ENCODE measurements at places on chromosomes 7 and 10.
A peak's percentile ranks its signal among the peaks of the same experiment; 100 is the strongest.

GRCh38 chr10:71264345-71265200, 52.2 kb downstream of the UNC5B start:
- no peak for DNase-seq

- DNase-seq, result no peak
These were observed 188.9 kb downstream of the LRMDA start for GRCh38 chr10:75620356-75620755.

GRCh38 chr7:30196408-30196807, 61.6 kb downstream of the MTURN start:
- no peak for DNase-seq

- no peak for DNase-seq
These were observed 164.1 kb downstream of the LSM5 start for GRCh38 chr7:32326078-32326477.

GRCh38 chr10:18649364-18649959, 1.9 kb downstream of the NSUN6 start:
- no peak for DNase-seq

DNA sequence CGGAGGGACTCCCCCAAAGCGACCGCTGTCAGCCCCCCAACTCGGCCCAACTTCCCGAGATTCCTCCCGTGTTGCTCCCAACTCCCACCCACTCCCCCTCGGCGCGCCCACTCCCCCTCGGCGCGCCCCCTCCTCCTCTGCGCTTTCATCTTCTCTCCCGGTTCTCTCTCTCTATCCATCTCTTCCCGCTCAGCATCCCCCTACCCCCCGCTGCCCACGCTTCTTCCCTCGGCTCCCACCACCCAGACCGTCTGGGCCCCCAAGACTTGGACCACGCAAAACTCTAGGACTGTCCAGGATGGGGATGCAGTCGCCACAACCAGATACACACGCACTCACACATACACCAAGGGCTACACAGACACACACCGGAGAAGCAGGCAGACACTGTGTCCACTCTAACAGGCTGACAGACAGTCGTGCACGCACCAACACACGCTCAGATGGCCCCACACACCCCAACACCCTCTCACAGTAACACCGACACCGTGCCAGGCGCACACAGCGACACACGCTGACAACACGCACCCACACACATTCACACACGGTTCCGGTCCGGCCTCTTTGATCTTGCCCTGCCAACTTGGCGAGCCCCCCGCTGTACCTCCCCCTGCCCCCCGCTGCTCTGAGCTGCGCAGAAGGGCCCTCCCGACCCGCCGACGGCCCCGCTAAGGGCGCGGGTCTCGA, 1.1 kb downstream of the GRID1 start:
- no peak for DNase-seq

DNA sequence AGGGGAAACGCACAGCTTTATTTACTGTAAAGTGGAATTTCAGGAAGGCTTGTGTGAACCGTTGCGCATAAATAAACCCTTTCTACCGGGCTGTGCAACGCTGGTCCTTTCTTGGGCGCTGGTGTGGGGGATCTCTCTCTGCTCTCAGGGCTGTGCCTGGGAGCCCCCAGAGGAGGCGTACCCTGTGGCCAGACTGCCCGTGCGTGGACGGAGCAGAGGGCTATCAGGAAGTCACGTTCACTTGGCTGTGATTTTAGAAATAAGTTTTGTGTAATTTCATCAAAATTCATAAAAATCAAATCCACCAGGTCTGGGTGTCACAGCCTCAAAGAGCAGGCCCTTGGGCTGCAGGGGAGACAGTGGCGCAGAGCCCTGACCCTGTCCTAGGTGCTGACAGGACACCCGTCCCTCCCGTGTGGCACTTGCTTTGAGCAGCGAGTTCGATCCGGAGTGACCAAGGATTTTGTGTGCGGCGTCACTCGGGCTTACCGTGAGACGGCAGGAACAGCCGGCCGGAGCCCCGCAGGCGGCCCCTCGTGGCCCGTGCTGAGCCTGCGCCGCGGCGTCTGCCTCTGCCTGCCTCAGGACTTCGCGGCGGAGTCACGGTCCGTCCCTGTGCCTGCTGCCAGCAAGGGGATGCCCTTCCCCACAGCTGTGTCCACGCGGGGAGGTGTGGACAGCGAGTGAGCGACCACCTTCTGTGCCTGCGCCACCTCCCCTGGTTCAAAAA, 20.2 kb downstream of the GET4 start:
- no peak for DNase-seq

GRCh38 chr10:111151595-111152307, 74.9 kb downstream of the ADRA2A start:
- no peak for DNase-seq

GRCh38 chr10:15879663-15880062, 19.4 kb upstream of the MINDY3 start:
- no peak for DNase-seq

DNA sequence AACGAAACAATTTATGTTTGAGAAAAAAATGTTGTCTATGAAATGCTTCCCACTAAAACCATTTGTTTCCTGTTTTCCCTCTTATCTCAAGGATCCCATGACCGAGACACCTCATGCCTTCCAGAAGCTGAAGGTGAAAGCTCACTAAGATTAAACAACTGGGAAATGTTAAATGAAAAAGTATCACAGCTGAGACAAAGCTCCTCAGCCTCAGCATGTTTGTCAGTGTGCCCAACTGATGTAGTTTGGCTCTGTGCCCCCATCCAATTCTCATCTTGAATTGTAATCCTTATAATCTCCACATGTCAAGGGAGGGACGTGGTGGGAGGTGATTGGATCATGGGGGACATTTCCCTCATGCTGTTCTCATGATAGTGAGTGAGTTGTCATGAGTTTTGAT, 327.3 kb downstream of the HTR7 start:
- no peak for DNase-seq

DNA sequence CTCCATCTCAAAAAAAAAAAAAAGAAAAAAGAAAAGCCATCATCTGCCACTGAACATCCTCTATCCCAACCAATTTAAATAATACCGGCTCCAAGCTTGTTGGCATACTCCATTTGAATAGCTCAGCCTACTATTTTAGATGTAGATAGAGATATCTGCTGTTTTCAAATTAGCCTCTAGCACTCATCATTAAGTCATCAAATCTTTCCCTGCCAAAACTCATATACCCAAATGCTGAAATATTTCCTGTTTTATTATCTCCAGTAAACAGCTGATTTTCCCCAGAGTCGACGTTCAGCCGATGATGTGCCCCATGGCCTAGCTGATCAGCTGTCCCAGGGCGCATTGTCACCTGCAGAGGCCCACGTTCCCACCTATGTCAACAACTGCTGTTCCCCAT, 34.5 kb upstream of the FRMD4A start:
- no peak for DNase-seq

- no peak for DNase-seq
These were observed 1.5 kb downstream of the TAS2R41 start for GRCh38 chr7:143479055-143479766.

- DNase-seq, result no peak
These were observed 68.9 kb upstream of the NMT2 start for GRCh38 chr10:15237351-15237750.

GRCh38 chr7:102916881-102917280, 4.1 kb downstream of the LRRC17 start:
- DNase-seq, result no peak

- no peak for DNase-seq
These were observed 14.4 kb downstream of the TCF7L2 start for GRCh38 chr10:112964482-112964881.

DNA sequence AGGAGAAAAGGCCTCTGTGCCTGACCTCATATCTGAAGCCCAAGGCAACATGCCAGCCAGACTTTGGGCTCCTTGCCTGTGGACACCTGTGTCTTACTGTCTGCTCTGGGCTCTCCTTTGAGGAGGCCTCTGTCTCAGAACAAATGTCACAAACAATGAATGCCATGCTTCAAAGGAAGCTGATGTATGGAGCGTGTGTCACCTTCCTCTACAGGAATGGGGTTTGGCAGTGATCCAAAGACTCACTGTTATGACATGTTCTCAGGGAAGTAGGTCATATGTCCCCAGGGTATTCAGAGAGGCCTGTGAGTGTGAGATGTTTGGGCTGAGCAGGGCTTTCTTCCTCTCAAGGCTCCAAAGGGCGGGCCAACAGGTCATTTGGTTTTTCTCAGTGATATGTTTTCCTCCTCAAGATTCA, 38.4 kb downstream of the PTPRE start:
- peak; percentile 36 for DNase-seq

DNA sequence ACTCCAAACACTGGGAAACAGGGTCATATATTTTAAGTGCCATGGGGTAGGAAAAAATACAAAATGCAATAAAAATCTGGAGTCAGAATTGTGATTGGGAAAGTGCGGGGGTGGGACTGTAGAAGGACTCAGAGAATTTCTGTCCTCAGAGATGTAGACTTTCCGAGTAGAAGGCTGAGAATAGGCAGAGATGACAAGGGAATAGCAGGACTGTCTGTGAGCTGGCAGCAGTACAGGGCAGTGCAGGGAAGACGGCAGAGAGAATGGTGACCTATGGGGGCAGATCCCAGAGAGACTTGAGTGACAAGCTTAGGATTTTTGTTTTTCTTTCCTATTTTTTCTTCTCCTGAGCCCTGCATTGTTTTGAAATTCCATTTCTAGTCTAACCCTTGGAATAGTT, 127.6 kb downstream of the SLC16A9 start:
- DNase-seq, result no peak

DNA sequence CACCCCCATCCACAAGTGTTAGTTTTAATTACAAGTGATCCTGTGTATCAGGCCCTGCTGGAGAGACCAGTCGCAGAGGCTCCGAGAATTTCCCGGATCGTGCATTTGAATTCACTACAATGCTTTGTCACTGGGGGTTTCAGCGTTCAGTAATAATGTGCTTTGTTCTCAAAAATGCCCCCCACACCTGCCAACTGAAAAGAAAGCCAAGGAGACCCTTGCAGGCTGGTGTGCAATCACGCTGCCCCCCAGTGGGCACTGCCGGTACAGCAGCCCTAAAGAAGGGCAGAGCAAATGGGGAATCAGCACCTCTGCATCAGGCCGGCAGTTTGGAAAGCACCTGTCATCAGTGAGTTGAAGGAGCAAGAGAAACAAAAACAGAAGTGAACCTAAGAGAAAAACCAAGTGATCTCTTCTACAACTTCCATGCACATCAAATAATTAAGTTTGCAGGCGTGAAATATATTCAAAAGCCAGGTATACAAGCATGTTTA, 177.6 kb downstream of the PARD3 start:
- DNase-seq, result no peak

DNA sequence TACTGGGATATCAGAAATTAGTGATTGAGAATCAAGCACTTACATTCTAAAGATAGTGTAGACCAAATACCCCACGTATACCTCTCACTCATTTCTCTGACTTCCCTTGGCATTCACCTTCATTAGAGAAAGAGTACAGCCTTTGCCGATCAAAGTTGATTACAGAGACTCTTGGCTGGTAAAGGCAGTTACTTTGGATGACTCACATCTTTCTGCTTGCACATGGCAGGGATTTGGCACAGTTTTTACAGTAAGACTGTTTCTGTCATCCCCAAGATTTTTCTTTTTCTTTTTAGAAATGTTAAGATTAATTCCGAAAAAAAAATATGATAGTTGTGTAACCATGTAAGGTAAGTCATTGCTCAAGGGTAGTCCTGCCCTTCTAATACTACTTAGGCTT, 143.0 kb downstream of the TSPAN12 start:
- no peak for DNase-seq

GRCh38 chr10:70780370-70780760, 4.8 kb downstream of the TBATA start:
- no peak for DNase-seq

DNA sequence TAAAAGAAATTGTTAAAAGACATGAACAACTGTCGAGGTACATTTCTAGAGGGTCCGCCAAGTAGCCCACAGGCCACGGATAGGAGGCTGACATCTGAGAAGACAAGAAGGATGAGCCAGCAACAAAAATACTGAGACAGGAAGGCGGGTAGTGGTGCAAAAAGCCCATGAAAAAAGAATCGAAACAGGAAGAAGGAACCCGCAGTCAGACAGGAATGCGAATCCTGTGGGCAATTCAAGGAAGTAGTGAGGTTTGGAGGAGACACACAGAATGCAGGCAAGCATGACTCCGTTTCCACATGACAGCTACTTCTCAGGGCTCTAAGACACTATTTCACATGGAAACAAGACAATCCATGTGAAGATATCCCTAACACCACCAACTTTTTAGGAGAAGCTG, 125.2 kb downstream of the DOCK4 start:
- no peak for DNase-seq

GRCh38 chr7:48742079-48742798, 182.1 kb upstream of the CDC14C start:
- DNase-seq, result peak; percentile 75

GRCh38 chr10:37667736-37668135, 189.7 kb downstream of the ZNF248 start:
- DNase-seq, result no peak

- DNase-seq, result no peak
These were observed 258.2 kb upstream of the SORCS1 start for GRCh38 chr10:107422681-107423080.

- no peak for DNase-seq
These were observed 2.4 kb upstream of the WDFY4 start for GRCh38 chr10:48682265-48682664.

DNA sequence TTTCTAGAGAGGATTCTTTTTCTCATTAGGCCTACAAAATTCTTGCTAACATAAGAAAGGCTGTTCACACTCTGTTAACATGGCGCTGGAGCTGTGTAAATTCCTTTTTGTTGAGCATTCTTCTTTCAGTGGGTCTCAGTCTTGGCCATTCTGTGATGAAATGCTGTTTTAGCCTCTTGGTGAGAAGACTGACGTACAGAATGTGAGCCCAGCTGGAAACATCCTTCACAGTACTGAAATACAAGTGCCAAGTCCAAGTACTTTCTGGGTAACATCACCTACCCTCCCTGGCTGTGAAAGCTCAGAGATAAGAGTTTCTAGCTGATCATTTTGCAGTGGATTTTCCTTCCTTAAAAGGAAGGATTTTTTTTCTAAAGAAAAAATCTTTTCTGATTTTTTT, 231.8 kb downstream of the AHR start:
- DNase-seq, result no peak
